ENCODE measurements at places on chromosomes 6 and 20. TPM values are rescaled to one million over a fixed set of nuclear protein-coding genes. Genes with fewer than 3 reads are reported as not detected.

UBD gene
- 16.9 TPM for polyA plus RNA-seq

OR2H2 gene
- polyA plus RNA-seq = not detected

CCDC170 gene
- 0.34 TPM for polyA plus RNA-seq

ZBP1 gene
- not detected for polyA plus RNA-seq

TRIM38 gene
- 12.2 TPM for polyA plus RNA-seq

FKBP1C gene
- 1.6 TPM for polyA plus RNA-seq

SYCP2L gene
- polyA plus RNA-seq = 1.0 TPM

SLC22A3 gene
- polyA plus RNA-seq = 7.4 TPM

GTSF1L gene
- polyA plus RNA-seq = not detected

PRSS16 gene
- polyA plus RNA-seq = 5.1 TPM

DNA sequence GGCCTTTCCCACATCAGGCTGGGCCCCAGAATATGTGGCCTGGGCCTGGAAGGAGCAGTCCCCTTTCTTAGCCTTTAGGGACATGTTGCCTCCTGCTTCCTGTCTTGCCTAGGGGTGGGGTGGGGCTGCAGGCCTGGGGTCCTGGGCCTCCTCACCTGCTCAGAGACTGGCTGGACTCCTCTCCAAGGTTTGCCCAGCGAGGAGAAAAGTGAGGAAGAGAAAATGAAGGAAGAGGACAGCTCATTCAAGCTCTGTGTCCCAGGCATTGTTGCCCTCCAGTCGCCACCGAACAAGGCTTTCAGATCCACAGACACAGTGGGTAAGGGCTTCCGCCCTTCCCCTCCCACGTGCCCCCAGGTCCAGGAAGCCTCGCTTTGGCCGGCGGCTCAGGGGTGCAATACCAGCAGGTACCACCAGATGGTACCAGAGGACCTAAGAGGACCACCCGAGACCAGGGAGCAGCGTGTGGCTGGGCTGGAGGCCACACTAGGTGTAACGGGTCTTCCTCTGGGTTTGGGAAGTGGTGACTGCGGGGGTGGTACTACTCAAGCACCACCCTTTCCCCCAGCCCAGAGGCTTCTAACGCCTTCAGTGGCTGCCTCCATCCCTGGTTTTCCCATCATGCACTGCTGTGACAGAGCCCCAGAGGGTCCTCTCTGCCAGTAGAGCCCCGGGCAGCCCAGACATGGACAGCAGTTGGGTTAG is 5.5 kb upstream of the BAK1 start:
- peak; percentile 87 for DNase-seq

DNA sequence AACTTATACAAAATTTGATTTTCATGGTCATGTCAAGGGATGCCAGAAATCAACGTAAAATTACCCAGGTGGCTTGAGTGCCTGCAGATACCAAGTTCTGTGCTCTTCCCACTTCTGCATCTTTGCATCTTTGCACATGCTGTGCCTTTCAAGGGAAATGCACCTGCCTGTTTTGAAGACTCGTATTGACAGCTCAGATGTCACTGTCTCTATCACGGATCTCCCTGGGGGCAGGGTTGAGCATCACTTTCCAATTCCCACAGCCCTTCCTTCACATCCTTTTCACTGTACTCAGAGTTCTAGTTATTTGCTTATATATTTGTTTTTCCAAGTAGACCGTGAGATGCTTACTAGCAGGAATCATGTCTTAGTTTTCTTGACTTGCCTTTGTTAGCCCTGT is 274.2 kb downstream of the CDH26 start:
- DNase-seq = no peak

- no peak for DNase-seq
These were observed 499.9 kb downstream of the UTRN start for GRCh38 chr6:144785056-144785455.

- no peak for DNase-seq
These were observed 21.9 kb downstream of the SGK1 start for GRCh38 chr6:134295953-134296553.

DNA sequence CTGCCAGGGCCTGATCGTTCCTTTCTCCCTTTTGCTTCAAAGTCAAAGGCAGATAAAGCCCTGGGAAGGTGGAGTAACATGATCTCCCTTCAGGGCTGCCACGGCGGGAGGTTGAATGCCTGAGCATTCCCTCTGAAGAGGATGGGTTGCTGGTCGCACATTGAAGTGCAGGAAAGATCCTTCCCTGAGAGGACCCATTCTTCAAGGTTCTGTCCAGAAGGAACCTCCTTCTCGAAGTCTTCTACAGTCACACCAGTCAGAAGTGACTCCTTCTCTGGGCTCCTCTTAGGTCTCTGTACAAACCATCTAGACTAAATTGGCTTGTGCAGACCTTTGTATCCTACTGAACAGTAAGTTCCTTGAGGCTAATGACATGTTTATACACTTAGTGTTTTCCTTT is 192.6 kb upstream of the VGLL2 start:
- DNase-seq = no peak

GRCh38 chr6:38150681-38151296 is 331.3 kb downstream of the ZFAND3 start:
- no peak for DNase-seq

- peak; percentile 43 for DNase-seq
These were observed 156.0 kb downstream of the CEBPB start for GRCh38 chr20:50346374-50347283.

DNA sequence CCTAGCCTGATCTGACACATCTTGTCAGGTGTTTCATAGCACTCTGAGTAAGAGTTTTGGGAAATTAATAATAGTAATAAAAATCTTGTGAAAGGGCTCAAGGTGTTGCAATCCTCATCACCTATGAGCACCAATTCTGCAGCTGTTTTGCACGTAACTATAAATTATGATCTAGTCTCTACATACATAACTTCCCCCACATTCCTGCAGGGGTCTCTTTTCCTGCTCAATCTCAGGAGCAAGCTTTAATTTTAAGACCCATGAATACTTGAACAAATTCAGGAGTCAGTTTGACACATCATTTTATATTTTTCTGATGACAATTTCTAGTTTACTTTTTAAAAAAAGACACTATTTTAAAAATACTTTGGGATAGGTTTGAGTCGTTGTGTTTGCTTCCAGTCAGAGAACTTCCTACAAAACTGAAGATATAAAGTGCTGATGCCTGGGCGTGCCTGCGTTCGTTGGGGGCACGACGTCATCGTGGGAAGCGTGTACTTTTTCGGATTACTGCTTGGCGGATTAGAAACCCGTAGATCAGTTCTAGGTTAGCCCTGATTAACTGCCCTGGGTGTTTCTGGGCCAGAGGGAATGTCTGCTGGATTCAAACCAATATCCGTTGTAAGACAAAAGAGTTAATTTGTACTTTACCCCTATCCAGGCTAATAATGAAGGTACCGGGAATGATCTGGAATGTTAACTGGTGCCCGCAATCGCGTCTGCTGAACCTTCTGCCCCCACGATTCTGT is 1.0 kb upstream of the E2F3 start:
- peak; percentile 61 for DNase-seq

GRCh38 chr6:89184344-89184743 is 32.8 kb downstream of the GABRR1 start:
- no peak for DNase-seq

- no peak for DNase-seq
These were observed 11.8 kb downstream of the TNXB start for GRCh38 chr6:32097364-32097763.

GRCh38 chr6:87230801-87231200 is 75.4 kb downstream of the ZNF292 start:
- no peak for DNase-seq

DNA sequence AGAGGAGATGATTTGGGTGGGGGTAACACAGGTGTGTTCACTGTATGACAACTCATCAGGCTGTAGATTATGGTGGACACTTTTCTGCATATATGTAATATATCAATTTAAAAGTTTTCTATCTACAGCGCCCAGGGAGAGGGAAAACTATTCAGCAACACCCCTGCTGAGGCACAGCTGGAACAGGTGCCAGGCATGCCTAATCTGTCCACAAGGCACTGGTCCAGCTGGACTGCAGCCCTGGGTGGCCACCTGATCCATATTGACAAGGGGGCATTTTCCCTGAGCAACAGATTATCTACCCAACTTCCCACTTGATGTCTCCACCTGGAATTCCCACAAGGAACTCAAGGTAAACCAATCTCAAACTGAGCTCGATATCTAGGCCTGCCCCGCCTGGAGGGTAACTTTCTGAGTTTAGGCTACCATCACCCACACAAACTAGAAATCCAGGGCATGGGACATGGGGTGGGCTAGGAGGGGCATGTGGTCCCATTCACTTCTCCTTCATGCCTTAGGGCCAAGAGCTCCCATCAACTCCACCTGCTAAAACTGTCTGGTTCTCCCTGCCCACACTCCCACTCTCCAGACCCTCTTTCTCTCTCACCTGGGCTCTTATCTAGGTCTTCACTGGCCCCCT is 4.6 kb downstream of the SLC22A16 start:
- DNase-seq = no peak

- no peak for DNase-seq
These were observed 106.4 kb downstream of the RALGAPA2 start for GRCh38 chr20:20606050-20606449.

DNA sequence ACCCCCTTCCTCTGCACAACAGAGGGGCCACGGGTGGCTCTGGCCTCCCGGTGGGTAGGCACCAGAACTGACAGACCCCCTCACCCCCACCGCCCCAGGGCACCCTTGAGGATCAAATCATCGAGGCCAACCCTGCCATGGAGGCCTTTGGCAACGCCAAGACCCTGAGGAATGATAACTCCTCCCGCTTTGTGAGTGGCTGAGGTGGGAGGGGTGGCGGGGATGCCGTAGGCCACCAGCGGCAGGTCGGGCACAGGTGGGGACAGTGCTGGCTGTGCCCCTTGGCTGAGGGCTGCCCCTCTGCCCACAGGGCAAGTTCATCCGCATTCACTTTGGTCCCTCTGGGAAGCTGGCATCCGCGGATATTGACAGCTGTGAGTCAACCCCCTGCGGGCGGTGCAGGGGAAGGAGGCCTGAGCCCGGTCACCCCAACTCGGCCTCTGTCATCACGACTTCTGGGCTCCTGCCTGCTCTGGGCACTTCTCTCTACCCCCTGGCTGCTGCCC is 29.1 kb downstream of the MYH7B start:
- no peak for DNase-seq

- no peak for DNase-seq
These were observed 100.1 kb downstream of the EPHA7 start for GRCh38 chr6:93319304-93319703.

GRCh38 chr20:34713194-34713943 is 9.2 kb downstream of the TP53INP2 start:
- no peak for DNase-seq

DNA sequence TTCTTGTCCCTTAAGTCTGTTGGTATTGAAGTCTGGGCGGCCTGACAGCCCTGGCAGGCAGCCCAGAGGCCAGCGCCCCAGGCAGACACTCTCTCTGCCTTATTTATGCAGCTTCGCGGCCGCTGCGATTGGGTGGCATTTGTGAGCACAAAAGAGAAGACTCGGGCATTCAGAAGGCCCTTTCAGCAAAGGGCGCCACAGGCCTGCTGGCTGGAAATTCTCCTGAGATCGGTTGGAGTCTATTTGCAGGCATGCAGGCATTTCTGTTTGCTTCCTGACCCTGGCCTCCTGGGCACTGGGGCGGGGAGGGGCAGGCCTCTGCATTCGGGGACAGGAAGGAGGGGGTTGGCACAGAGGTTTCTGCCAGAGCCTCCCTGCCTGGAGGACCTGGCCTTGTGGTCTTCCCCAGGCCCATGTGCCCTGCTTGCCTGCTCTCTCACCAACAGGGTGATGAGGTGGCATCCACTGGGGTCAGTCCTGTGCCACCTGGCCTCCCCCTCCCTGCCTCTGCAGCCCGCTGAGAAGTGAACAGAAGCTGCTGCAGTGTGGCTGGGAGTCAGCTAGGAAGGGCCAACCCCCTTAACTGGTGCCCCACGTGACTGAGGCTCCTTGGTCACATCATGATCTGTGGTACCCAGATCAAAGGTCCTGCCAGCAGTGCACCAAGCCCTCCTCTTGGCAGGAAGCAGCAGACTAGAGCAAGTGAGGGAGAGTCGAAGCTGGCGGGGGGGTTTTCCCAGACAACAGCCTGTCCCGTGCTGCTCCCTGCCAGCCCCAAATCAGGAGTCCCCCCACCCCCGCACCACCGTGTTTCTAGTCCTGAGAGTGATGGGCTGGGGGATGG is 16.6 kb upstream of the CCDC167 start:
- no peak for DNase-seq

DNA sequence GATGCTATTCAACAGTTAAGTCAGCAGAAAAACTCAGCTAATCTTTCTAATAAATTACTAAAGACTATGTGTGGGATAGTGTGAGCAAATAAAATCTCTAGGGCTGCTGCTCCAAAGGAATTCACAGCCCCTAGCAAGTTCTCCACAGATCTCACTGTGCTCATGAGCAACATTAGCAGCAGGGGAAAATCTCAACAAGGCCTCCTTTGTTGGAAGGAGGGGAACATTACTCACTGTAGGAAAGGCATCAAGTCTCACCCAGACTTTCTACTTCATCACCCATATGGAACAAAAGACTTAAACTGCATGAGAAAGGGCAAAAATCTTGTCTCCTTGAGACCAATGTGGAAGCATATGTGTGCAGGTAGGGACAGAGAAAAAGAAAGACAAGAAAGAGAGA is 726.4 kb upstream of the SLC35B3 start:
- no peak for DNase-seq

- no peak for DNase-seq
These were observed 41.9 kb upstream of the RNF8 start for GRCh38 chr6:37311741-37312473.

GRCh38 chr20:47319517-47320252 is 36.8 kb downstream of the ZMYND8 start:
- peak; percentile 91 for DNase-seq

GRCh38 chr6:169087443-169088041 is 166.1 kb downstream of the THBS2 start:
- DNase-seq = peak; percentile 73

GRCh38 chr20:10309326-10309725 is 90.7 kb downstream of the SNAP25 start:
- no peak for DNase-seq

- DNase-seq = no peak
These were observed 90.2 kb upstream of the QKI start for GRCh38 chr6:163324326-163324687.

All from kidney (tissue), 22 donors.